ENCODE measurements at places on chromosomes 2 and 18. TPM values are rescaled to one million over a fixed set of nuclear protein-coding genes. Genes with fewer than 3 reads are reported as not detected.

DNA sequence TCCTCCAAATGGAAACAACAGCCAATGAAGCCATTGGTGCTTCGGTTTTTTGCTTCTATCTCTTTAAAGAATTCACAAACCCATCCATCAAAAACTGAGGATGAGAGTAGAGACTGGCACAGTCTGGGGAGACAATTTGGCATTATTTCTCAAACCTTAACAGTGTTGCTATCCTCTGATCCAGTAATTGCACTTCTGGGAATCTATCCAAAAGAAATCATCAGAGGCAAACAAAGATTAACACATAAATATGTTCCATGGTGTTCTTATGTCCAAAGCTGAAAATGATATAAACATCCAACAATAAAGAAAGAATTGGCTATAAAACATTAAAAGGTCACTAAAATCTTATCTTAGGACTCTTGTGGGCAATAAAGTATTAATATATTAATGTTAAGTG, 35.1 kb downstream of the REEP1 start:
- DNase-seq: no peak

DNA sequence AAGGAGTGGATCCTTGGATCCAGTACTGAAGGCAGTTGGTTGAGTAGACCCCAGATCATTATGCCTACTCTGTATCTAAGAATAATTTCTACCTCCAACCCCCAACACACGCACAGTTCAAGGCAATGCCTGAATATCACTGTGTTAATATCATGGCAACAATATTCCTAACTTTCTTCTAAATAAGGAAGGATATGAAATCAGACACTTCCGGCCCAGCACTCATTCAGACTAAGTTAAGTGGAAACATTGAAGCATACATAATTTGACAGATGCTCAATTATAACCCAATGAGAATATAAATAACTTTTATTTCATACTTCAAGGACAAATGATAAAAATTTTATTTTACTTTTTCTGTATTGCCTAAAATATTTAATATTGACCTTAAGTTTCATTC, 153.6 kb upstream of the COL3A1 start:
- no peak for DNase-seq

GRCh38 chr2:55934337-55934736, 10.8 kb upstream of the EFEMP1 start:
- no peak for DNase-seq

DNA sequence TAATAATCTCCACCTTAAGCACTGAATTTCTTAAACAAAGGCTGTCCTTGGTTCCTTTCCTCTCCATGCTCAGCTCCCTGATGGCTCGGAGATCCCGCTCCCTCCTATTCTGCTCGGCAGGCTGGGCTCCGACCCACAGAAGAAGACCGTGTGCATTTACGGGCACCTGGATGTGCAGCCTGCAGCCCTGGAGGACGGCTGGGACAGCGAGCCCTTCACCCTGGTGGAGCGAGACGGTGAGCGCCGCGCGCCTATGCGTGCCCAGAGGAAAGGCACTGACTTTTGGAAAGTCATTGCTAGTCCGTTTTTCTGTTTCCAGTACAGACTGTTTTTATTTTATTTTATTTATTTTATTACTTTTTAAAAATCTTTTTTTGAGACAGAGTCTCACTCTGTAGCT, 9.6 kb downstream of the CNDP2 start:
- DNase-seq: no peak

GRCh38 chr2:54207666-54208195, 48.3 kb downstream of the TSPYL6 start:
- DNase-seq: no peak

DNA sequence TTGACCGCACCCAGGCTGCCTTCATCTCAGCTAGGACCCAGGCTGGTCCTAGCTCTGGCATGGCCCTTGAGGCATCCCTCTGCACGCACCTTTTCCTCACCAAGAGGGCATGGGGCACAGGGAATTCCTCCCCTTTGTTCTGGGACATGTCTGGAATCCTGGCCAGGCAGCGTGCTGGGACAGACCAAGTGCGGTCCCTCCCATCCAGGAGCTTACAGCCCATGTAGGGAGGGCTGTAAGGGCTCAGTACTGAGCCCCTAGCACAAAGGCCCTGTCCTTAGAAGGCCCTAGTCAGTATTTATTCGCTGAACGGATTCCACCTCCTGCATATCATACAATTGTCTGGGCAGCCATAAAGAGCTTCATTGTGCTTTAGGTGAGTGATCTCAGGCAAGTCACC, 3.0 kb downstream of the TMEM37 start:
- no peak for DNase-seq

DNA sequence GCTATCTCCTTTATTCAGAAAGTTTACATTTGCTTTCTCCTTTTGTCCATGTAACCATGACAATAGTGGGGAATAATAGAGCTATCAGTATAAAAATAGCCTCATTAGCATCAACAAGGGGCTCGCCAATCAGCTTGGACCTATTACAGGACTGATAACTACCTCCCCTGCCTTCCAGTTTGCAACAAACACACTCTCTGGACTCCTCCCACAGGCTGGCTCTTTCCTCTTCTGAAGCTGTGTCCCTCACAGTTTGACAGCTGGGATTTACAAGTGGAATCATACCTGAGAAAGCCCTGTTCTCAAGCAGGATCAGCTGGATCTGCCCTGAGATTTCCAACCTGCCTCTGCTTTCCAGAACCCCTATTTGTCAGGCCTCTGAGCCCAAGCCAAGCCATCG, 162.5 kb downstream of the GRB14 start:
- no peak for DNase-seq

- no peak for DNase-seq
Observed at GRCh38 chr2:145085612-145086011, 565.7 kb upstream of the ZEB2 start.

GRCh38 chr18:35463050-35463449, 34.7 kb downstream of the INO80C start:
- no peak for DNase-seq

GRCh38 chr2:189481071-189481470, 39.8 kb downstream of the WDR75 start:
- no peak for DNase-seq

DNA sequence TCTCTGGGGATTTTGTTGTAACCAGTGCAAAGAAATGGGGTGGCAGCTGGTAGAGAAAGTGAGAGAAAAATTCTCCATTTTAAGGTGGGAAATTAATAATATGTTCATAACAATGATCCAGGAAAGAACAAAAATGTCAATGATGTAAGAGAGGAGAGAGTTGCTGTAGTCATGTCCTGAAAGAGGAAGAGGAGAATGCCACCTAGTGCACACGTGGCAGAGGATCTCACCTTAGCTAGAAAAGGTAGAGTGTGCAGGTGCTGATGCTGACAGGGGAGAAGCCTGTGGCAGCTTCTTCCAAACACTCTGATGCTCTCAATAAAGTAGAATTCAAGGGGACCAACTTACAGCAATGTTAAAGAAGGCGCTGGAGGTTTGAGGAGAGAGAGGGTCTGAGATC, 282.9 kb upstream of the PKDCC start:
- no peak for DNase-seq

The HNMT gene
- polyA plus RNA-seq: 6.8 TPM

The HAAO gene
- polyA plus RNA-seq: 0.08 TPM

The CERKL gene
- 0.08 TPM for polyA plus RNA-seq

The SLC9A2 gene
- 0.13 TPM for polyA plus RNA-seq

The LNPK gene
- 32.1 TPM for polyA plus RNA-seq

The RGPD6 gene
- 15.6 TPM for polyA plus RNA-seq

The RAB6C gene
- not detected for polyA plus RNA-seq

The SPEG gene
- polyA plus RNA-seq: 18.8 TPM

The CXCR1 gene
- 14.5 TPM for polyA plus RNA-seq
